ENCODE measurements at places on chromosomes 6 and 20.

GRCh38 chr6:168001029-168001332 is 3.5 kb downstream of the KIF25 start:
- no peak for DNase-seq

GRCh38 chr6:75933387-75933975 is 139.0 kb downstream of the IMPG1 start:
- DNase-seq, result no peak

GRCh38 chr6:27667657-27668441 is 194.9 kb upstream of the ZNF184 start:
- DNase-seq, result no peak

GRCh38 chr6:25435416-25435985 is 156.3 kb downstream of the CARMIL1 start:
- DNase-seq, result no peak

DNA sequence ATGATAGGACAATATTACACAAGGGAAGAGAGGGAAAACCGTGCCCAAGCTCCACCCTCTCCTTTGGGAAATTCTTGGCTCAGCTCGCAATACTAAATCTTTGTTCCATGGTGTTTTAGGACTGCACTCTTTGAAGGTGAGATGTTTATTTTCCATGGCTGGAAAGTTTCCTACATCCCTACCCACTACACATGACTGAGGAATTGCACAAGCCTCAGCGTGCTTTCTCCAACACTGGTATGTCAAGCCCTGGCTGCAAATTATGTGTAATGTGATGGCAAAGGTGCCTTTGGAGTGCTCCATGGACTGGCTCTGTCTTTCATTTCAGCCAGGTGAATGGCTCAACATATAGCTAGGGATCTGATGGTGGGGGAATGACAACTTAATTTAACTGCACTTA is 134.3 kb downstream of the ISM1 start:
- no peak for DNase-seq

DNA sequence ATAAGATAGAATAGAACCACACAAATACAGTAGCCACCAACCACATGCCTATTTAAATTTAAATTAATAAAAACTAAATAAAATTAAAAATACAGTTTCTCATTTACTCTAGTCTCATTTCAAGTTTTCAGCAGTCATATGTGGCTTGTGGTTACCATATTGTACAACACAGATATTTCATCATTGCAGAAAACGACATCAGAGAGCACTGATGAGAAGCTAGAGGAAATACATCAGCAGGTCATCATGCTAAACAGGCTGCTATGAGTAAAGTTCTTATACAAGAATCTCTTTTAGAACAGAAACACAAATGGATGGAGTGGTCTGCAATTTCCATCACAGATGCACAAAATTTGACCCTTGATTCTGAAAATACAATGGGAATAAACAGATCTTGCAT is 36.6 kb downstream of the TBC1D32 start:
- DNase-seq, result no peak

GRCh38 chr20:487655-488054 is 25.3 kb upstream of the TBC1D20 start:
- no peak for DNase-seq

GRCh38 chr6:11207199-11207968 is 25.1 kb downstream of the NEDD9 start:
- no peak for DNase-seq

DNA sequence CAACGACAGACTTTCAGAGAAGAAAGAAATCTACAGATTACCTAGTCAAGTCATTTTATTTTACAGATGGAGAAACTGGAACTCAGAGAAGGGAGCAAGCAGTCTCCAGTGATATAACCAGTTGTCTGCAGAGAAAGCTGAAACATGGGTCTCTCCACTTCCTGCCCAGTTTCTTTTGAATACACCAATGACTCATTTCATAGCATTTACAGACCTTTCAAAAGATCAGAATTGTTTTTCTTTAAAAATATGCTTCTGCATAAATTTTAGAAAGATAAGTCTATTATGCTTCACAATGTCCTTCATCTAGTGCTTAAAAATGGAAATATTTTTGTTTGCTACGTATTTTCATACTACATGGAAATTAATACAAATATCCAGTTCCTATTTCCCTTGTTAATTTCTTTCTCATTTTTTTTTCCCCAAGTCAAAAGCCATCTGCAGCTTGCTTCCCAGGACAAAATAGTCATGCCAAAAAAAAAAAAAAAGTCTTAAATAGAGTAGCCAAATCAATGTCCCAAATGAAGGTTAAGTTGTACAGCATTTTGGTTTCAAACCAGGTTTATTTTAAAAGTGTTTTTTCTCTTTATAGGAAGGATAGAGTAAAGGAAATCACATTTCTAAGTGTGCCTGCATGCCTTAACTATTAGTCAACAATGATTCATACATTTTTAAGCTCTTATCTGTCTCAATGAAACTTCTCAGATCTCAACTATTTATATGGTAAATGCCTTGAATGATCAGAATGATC is 36.9 kb downstream of the ARHGAP18 start:
- no peak for DNase-seq

DNA sequence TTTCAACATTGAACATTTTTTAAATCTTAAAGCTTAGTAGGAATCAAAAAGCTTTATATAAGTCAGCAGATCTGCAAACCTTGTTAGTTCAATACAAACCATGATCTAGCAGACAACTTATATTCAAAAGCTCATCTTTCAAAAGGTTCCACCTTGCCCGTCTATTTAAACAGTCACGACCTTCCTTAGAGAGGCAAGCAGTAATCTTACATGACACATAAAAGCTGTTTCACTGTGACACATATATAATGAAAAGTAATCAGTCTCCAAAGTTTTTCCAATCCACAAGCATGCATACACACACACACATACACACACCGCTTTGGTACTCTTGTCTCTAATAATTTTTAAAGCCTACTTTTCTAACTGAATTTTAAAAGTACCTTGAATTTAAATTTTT is 12.9 kb downstream of the SOD2 start:
- no peak for DNase-seq

DNA sequence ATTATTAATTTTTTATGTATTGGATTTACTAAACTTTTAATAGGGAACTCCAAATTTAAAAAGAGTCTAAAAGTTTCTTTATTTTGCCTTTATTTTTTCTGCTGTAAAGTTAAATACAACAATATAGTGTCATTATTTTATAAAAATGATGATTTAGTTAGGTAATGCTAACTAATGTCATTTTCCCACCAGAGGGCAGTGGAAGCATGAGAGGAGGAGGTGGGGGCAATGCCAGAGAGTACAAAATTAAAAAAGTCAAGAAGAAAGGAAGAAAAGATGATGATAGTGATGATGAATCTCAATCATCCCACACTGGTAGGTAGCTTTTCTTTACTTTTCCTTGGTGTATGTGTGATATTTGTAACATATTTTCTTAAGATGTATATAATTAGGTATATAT is 20.2 kb upstream of the FHL5 start:
- peak; percentile 4 for DNase-seq

GRCh38 chr20:36850759-36851158 is 25.2 kb upstream of the TLDC2 start:
- no peak for DNase-seq

DNA sequence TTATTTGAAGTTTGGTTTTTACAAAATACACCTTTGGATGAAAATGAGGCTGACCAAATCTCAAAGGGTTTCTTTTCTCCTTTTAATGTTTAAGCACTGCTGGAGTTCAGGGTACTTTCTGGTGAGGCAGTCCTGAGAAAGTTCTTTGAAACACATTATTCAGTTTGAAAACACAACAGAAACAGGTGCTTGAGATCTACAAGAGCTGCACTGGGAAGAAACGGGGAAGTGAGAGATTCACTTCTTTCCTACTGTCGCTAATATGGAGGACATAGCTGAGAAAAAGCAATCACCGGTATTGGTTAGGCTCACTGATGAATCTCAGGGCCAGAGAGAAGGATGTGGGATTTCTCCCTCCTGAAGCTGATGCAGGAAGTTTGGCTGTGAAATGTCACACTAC is 22.9 kb upstream of the TMEM170B start:
- no peak for DNase-seq

DNA sequence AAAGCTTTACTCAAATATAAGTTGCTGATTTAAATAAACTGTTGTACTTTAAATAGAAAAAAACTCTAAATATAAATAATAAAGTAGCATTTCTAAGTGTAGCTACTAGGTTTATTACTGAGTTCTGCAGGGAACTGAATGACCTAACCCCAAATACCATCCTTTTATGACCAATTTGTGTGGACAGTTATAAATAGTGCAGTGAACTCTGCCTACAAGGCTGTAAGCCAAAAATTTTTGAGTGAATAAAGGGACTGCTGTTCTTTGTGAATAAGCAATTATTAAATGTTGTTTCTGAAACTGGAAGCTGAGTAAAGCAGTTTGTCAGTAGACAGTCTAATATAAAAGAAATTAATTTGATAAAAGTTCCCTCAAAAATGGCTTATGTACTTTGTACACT is 90.8 kb upstream of the ELOVL5 start:
- DNase-seq, result no peak

GRCh38 chr20:57556980-57557274 is 4.0 kb upstream of the PCK1 start:
- DNase-seq, result no peak

DNA sequence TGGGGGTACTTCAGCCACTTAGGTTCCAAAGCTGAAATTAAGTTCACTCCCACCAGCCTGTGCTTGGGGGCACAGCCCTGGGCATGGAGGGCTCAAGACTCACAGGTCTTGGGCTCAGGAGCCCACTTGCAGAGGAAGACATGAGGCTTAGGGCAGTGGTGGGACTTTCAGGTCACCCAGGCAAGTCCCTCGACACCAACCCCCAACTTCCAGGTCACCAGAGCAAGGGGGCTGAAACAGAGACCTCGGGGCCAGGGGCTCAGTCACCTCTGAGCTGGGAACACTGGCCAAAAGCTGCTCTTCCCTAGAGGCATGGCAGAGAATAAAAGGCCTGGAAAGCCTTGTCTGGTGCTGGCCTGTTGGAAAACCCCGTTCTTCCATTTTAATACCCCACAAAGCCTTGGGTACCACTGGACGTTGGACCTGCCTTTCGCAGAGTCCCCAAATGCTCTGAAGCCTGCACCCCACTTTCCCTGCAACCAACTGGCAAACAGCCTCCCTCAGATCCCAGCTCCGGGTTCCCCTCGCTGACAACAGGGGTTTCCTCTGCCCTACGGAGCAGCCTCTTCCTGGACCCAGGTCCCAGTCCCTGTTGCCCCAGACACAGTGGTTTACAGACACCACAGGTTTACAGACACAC is 160.9 kb upstream of the PMEPA1 start:
- no peak for DNase-seq

GRCh38 chr6:81331526-81331925 is 421.0 kb downstream of the TENT5A start:
- DNase-seq, result no peak

Measured in NCI-H1436 treated with DMSO at 0.1 percent for 48 hours (cell line).